ENCODE measurements at places on chromosomes 4 and X.

DNA sequence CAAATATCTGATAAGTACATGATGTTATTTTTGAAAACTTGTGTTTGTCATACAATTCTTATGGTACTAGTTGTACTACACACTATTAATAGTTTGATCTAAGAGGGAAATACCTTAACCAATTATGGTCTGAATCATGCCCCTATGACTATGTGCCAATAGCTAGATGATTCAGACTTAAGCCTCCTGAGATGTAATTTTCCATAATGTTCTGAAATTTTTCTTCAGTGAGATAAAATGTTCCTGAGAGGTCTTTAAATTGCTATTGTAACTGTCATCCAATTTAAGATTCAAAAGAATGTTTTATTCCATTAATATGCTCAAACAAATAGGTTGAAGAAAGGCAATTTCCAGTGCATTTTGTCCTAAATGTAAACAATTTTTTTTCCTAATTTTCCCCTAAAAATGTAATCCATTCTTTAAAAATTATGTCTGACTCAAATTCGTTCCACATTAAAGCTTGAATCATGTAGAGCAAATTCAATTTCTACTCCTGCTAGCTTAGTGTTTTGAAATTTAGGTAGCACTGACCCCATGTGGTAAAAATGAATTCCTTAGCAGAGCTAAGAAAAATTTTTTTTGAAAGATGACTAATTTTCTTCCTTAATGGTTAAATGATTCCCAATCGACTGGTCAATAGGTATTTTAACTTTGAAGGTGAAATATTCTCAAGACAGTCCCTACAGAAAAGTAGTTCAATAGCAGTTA, 49.1 kb downstream of the APOOL start:
- no peak for DNase-seq

- DNase-seq: no peak
Observed at GRCh38 chr4:20127626-20128025, 124.1 kb upstream of the SLIT2 start.

GRCh38 chr4:5471691-5472090, 236.7 kb downstream of the EVC2 start:
- no peak for DNase-seq

DNA sequence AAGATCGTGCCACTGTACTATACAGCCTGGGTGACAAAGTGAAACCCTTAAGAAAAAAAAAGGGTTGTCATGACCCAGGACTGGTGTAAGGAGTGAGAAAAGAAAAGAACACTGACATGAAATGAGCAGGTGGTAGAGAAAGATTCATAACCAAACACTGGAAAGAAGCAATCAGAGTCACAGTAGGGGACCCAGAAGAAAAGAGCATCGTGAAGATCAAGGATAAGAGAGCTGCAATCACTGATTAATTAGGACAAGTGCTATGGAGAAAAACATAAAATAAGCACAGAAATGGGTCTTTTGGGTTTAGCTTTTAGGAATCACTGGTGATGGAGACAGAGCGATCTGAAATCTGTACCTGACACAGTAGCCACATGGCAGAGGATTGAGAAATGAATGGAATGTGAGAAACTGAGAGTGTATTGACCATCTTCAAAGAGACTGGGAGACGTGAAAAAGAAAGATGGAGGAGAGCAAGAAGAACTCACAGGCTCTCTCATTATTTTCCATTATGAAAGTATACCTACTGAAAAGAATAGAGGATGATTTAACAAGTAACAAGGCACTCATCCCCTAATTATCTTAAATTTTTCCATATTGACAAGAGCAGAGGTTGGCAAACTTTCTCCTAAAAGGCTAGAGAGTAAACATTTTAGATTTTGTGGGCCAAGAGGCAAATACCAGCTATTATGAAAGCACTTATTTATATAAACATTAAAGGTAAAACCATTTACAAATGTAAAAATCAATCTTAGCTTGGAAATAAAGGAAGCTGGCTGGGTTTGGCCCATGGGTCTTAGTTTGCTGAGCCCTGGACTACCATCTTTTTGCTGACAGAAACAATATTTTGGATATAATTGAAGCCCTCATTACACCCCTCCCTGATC, 7.3 kb downstream of the TMEM154 start:
- no peak for DNase-seq

DNA sequence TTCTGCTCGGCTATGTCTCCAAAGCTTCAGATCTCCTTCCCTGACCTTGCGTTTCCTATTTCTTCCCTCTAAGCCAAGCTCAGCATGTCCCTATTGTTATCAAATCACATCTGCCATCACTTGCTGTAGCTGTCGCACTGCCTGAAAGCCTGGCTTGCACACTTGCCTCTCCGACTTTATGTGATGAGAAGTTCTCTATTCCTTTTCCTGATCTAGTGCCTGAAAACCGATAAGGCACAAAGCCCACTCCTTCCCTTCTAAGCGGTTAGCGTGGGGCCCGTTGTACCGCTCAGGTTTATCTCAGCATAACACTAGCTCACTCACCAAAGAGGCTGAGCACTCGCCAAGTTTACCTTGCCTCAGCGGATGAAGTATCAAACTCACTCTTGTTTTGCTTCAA, 816 bp downstream of the NMU start:
- no peak for DNase-seq

- DNase-seq: no peak
Observed at GRCh38 chrX:148956352-148956751, 455.9 kb downstream of the AFF2 start.

- DNase-seq: no peak
Observed at GRCh38 chr4:4455210-4455865, 68.4 kb downstream of the NSG1 start.

- no peak for DNase-seq
Observed at GRCh38 chr4:107034091-107034995, 1.8 kb downstream of the DKK2 start.

GRCh38 chr4:106080376-106080775, 185.1 kb downstream of the NPNT start:
- no peak for DNase-seq

DNA sequence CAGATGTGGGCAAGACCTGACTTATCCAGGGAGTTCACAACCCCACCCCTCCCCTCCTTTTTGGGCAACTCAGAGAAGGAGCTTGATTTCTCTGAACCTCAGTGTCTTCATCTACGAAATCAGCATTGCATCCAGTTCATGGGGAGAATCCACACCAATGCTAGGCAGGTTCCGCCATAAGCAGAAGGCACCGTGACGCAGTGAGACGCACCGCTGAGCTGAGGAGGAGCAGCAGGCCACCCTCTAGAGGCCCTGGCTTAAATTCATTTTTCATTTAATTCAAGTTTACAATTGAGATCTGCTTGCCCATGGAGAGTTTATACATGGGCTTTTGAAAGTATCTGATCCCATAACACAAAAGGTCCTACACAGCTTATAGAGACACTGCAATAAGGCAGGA, 55.7 kb downstream of the CPZ start:
- DNase-seq: no peak

DNA sequence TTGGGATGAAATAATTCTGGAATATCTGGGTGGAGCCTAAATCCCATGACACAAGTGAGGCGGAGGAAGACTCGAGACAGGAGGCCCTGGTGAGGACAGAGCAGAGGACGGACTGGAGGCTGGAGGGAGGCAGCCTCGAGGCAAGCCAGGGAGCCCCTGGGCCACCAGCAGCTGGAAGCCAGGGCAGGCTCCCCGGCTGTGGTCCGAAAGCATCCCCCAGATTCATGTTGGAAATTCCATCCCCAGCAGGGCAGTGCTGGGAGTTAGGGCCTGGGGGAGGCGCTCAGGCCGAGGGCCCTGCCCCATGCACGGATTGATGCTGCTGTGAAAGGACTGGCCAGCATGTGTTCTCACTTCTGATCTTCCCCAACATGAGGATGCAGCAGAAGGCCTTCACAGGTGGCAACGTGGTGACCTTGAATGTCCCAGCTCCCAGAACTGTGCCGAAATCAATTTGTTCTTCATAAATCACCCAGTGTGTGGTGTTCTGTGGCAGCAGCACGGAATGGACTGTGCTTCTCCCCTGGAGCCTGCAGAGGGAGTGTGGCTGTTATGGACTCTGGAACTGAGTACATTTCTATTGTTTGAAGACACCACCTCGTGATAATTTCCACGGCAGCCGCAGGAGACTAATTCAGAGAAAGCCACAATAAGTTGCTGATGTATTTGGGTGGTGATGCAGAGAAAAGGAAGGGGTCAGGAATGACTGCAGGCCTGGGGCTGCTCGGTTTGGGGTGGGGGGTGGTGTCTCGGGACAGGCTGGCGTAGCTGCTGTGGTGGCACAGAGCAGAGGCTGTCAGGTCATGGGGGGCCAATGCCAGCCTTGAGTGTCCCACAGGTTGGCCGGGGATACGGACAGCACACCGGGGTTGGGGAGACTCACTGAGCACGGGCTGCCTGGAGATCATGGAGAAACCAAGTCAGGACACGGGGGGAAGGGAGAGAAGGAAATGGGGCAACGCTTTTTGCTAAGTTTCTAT, 56.9 kb downstream of the PCGF3 start:
- DNase-seq: no peak

GRCh38 chr4:71827826-71828225, 43.9 kb upstream of the GC start:
- no peak for DNase-seq

GRCh38 chrX:103399744-103400143, 23.4 kb downstream of the BEX3 start:
- DNase-seq: no peak

- DNase-seq: no peak
Observed at GRCh38 chrX:140040386-140040785, 75.1 kb upstream of the CXorf66 start.

GRCh38 chr4:38609614-38610013, 54.4 kb upstream of the KLF3 start:
- no peak for DNase-seq

DNA sequence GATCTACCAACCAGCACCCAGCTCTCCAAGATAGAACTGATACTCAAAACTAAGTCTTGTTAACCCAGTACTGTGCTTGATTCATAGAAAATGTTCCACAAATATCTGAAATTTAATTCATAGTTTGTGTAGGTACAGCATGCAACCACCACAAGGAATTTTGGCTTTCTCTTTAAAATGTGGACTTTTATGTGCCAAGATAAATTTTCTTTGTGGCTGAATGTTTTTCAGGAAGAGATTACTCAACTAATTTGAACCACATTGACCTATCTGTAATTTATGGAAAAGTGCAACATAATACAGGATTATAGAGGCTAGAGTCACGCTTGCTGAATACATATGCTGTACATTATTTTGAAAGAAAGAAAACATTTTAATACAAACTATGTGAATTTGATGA, 730.8 kb downstream of the IL1RAPL1 start:
- no peak for DNase-seq

Measured in activated T-cell treated with anti-CD3 and anti-CD28 coated beads, Interleukin-2, amount 50 U/mL, for 24 hours (primary cell).